ENCODE measurements at places on chromosomes 2 and 18.

DNA sequence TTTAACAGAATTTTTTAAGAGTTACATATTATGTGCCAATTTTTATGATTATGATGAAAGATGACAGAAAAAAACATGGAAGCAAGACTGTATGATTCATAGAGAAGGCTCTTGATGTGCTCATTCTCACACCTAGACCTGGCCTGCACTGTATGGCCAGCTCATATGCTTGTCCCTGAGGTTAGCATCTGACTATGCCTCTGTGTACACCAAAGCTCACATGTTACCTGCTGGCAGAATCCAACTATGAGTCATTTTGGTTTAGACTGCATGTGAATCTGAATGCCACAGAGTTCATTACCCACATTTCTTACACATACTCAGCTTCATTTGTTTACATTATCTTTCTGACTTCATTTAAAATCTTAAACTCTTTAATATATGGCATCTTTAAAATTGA lies 139.0 kb downstream of the DSC3 start:
- peak; percentile 46 for DNase-seq

DNA sequence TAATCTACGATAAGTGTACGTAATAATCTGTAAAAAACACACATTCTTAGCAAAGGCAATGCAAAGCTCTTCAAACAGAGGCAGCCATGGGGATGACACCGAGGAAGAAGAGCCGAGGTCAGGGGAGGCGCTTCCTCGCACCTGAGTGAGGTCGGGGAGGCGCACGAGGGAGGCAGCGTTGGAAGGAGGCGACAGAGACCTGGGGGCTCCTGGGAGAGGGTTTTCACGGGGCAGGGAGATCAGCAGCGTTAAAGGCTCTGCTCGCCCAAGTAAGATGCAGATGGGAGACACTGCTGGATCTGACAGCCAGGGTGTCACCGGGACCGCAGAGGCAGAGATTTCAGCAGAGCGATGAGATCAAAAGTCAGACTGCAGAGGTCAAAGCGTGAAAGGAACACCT lies 143.1 kb downstream of the L3MBTL4 start:
- DNase-seq, result no peak

GRCh38 chr2:6372317-6372901 lies 493.3 kb downstream of the CMPK2 start:
- peak; percentile 4 for DNase-seq

DNA sequence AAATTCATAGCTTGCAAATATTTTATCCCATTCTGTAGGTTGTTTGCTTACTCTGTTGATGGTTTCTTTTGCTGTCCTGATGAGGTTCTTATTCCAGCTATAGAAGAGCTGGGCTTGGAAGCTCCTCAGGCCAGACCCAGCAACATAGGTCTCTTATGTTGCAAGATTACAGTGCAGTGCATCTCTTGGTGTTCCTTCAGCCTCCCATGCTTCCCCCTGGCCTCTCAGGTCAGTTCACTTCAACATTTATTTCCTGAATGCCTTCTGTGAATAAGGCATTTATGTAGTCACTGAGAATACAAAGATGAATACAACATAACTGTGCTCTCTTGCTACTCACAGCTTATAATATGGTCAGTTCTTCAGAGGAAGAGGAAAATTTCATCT lies 179.0 kb upstream of the SLC39A10 start:
- DNase-seq, result no peak

GRCh38 chr18:58247363-58247834 lies 203.4 kb downstream of the NEDD4L start:
- DNase-seq, result no peak

DNA sequence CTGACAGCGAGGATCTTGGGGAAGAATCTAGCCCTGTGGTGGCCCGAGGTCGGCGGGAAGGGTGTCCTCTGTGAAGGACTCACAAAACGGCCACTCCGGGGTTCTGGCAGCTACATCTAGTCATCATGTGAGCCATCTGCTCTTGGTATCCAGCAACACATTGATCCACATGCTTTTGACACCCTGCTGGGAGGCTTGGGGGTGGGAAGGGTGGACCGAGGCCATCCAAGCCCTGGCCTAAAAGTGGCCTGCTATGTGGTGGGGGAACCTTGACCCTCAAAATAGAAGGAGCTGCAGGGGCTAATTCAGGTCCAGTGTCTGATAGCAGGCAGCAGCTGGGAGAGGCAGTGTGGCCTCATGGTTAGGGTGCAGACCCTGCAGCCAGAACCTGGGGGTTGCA lies 145.7 kb downstream of the CELF4 start:
- DNase-seq, result no peak

DNA sequence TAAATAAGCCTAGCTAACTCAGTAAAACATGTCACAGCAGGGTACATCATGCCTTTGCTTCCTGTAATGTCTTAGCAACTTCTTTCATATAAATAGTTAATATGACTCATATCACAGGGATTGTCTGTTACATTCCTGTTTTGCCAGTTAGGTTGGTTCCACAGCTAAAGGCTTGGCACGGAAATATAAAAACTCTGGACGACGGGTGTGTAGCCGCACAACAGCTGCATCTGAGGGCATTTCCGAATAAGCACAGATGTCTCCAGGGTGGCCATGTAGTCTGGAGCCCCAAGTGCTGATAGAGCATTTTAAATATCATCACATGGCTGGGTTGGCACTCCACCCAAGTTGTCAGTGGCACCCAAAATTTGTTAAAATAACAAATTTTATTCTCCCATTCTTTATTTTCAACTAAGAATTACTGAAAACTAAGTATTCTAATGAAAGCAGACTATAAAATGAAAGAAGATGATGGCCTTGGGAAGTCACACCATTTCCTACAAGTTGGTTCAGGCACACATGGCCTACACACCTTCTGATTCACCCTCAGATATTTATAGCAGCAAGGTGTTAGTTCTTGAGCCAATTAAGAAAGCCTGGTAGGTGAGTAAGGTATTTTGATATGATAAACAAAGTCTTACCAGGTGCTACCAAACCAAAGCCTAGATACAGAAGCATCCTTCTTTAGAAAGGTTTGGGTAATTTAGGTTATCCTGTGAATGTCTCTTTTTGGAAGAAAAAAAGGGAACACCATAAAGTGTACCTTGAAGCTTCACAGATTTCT lies 61.8 kb upstream of the STK17B start:
- peak; percentile 94 for DNase-seq

DNA sequence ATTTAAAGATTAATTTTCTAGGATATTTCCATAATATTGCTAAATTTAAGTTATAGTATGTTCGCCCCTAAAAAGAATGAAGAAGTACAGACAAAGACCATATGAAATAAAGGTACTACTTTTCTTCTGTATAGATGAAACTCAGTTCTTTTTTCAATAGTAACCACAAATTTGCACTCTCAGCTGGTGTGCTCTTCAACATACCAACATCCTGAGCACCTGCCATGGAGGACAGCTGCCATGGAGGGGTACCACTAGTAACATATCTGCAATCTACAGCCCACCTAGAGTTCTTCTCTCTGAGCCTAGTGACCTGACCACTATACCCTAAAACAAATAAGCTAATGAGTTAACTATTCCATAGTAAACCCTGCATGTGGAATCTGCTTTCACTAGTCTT lies 36.8 kb upstream of the ERCC3 start:
- DNase-seq, result no peak

- DNase-seq, result no peak
Measured at GRCh38 chr2:68921646-68922045, 31.0 kb downstream of the GKN2 start.

DNA sequence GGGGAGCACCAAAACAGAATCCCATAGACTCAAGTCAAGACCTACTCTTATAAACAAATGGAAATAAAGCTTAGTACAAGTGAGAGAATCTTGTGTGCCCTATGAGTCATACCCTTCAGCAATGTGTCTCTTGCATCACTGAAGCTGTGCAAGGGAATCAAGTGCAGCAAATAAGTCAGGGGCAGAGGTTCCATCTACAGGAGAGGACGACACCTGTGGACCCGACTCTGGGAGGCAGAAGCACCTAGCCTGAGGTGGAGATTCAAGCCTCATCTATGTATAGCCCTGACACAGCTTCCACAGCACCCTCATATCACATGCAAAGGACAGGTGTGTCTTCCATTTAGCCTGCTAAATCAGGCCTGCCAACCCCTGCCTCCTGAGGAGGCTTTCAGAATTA lies 298.2 kb downstream of the CNTNAP5 start:
- DNase-seq, result peak; percentile 72

- no peak for DNase-seq
Measured at GRCh38 chr2:195574312-195574711, 82.7 kb upstream of the SLC39A10 start.
